Left ventricle myocardium inferior (tissue), 1 donor: ENCODE measurements at places on chromosomes 2 and 18. TPM values are rescaled to one million over a fixed set of nuclear protein-coding genes. Genes with fewer than 3 reads are reported as not detected.

GRCh38 chr2:110126906-110127305, 11.3 kb upstream of the MALL start:
- no peaks in the 10 kb centered on the region for H3K4me1 ChIP-seq
- H3K4me3 ChIP-seq = no peak overlapping the region
- no peak for DNase-seq
- H3K27me3 ChIP-seq = no peaks in the 10 kb centered on the region

DNA sequence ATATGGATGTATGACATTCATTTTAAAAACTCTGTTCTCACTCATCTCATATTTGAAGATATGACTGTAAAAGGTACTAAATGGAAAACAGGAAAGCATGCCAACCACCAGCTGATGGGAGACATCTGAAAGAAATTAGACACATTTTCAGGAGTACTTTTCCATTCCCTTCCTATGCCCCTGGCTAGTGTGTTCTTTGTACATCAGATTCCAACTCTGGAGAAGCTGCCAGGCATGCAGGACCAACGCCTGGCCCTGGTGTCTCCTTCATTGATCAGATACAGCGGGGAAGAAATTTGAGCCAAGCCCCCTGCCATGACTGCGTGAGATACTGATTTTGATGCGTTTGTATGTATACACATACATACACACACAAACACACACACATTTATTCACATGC, 599.0 kb upstream of the SYT4 start:
- no peaks in the 10 kb centered on the region for H3K4me1 ChIP-seq
- no peak overlapping the region for H3K4me3 ChIP-seq
- no peaks in the 10 kb centered on the region for H3K27me3 ChIP-seq
- no peaks in the 10 kb centered on the region for H3K36me3 ChIP-seq
- no peak overlapping the region for H3K27ac ChIP-seq

GRCh38 chr2:68185541-68186164, 28.0 kb downstream of the PNO1 start:
- no peak overlapping the region for H3K4me3 ChIP-seq
- no peak overlapping the region for H3K27ac ChIP-seq
- peaks cover 6% of the 10 kb centered on the region for H3K4me1 ChIP-seq
- no peaks in the 10 kb centered on the region for H3K27me3 ChIP-seq
- DNase-seq = no peak

DNA sequence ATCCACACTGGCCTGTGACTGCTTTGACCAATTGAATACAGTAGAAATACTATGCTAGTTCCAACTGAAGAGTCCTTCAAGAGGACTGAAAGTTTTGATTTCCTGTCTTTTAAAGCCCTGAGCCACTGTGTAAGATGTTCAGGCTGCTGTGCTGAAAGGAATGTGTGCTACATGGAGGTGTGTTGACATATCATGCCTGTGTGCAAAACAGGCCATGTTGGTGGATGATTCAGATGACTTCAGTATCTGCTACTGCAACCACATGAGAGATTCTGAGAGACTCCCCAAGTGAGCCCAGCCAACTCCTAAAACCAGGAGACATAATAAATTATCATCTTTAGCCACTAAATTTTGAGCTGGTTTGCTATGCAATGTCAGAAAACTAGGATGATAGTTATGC, 662.9 kb downstream of the ZEB2 start:
- no peaks in the 10 kb centered on the region for H3K36me3 ChIP-seq
- no peak overlapping the region for H3K27ac ChIP-seq
- no peaks in the 10 kb centered on the region for H3K4me1 ChIP-seq
- no peaks in the 10 kb centered on the region for H3K27me3 ChIP-seq

DNA sequence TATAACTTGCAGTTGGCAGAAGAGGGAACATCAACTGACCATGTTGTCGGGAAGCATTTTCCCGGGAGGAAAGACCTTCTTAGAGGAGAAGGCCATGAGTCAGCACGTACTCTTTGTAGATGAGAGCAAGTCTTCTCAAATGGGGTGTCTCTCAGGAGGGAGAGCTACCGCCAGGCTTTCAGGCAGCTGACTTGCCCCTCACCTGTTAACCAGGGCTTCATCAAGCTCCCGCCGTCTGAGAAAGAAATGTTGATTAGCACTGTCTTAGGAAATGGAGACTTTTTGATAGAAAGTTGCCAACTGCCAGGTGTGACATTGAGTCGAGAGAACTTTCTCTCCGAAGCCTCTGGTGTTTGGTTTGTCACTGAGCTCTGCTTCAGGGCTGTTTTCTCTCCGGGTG, 196.1 kb downstream of the ZNF407 start:
- peaks cover 25% of the 10 kb centered on the region for H3K4me1 ChIP-seq
- H3K27me3 ChIP-seq = no peaks in the 10 kb centered on the region
- no peak for DNase-seq
- no peak overlapping the region for H3K4me3 ChIP-seq
- no peak overlapping the region for H3K27ac ChIP-seq

DNA sequence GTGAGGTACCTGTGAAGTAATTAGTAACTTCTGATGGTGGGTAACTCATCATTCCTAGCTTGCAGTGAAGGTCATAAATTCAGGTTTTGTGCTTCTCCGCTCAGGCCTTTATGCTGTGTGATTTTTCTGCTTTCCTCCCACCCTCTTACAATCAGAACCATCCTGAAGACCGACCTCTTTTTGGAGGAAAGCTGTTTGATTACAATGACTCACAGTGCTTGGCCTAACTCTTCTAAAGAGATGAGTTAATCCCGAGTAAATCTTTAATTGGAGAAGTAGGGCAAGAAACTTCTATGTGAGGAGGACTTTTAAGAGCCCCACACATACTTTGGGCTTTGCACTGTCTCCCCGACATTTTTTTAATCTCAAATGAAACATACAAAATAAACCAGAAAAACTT, 53.1 kb downstream of the TTC27 start:
- no peaks in the 10 kb centered on the region for H3K27me3 ChIP-seq
- no peak overlapping the region for H3K4me3 ChIP-seq
- peaks cover 45% of the 10 kb centered on the region for H3K36me3 ChIP-seq
- no peak for DNase-seq
- peaks cover 11% of the 10 kb centered on the region for H3K4me1 ChIP-seq

DNA sequence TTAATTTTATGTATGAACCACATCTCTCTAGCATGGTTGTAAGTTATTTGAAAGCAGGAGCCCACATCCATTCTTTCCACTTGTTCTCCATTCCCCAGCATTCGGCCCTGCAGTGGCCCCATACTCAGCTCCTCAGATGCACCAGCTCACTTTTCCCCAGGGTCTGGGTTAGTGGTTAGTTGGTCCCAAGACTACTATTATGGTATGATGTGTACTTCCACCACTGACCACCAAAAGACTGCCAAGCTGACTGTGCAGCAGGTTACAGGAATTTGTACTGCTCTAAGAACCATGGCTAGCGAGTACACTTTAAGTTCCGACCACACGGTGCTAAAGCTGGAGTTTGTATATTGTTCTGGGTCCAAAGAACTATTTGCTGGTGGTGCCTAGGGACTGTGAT, 413.6 kb upstream of the TCF4 start:
- H3K36me3 ChIP-seq = no peaks in the 10 kb centered on the region
- H3K4me1 ChIP-seq = peaks cover 22% of the 10 kb centered on the region
- no peak overlapping the region for H3K4me3 ChIP-seq
- no peaks in the 10 kb centered on the region for H3K27me3 ChIP-seq

GRCh38 chr2:138503087-138503442, 1.5 kb downstream of the SPOPL start:
- H3K27me3 ChIP-seq = no peaks in the 10 kb centered on the region
- no peak for DNase-seq
- H3K4me3 ChIP-seq = peak overlapping the region; percentile 96
- H3K4me1 ChIP-seq = peaks cover 74% of the 10 kb centered on the region

DNA sequence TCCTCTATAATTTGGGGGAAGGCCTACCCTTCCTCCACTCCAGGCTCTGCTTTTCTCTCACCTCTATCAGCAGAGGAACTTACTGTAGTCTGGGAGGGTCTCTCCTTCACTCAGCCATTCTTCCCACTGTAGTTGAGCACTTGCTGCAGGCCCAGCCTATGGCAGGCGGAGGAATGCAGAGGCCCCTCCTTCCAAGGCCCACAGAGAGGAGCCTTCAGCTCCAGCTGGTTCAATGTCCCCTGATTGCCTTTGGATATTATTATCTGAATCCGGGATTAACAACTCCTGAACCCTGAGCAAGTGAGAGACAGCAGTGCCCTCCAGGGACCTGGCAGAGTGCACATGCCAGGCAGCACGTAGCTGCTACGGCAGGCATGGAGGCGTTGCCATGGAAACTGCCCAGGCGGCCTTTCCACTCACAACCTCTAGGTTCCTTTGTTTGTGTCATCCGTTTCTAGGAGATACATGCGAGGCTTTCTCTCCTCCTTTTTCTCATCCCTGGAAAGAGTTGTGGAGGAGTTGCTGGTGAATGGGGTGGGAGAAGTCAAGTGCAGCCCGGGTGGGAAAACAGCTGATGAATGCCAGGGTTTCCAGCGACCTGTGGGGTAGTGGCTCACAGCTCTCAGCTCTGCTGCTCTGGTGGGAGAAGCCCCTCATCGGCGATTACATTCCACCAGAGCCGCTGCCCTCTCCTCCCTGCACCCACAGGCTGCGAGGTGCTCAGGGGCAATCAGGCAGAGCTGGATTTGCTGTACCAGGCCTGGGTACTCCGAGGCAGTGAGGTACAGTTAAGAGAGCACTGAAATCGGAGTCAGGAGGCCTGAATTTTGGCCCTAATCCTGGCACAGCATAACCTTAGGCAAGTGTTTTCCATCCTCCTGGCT, 55.3 kb upstream of the HK2 start:
- no peaks in the 10 kb centered on the region for H3K4me1 ChIP-seq
- no peak for DNase-seq

GRCh38 chr2:25000036-25000435, 28.3 kb upstream of the DNAJC27 start:
- H3K4me1 ChIP-seq = peaks cover 13% of the 10 kb centered on the region
- no peaks in the 10 kb centered on the region for H3K27me3 ChIP-seq
- H3K4me3 ChIP-seq = no peak overlapping the region
- H3K36me3 ChIP-seq = no peaks in the 10 kb centered on the region

- H3K4me3 ChIP-seq = no peak overlapping the region
- no peaks in the 10 kb centered on the region for H3K36me3 ChIP-seq
- DNase-seq = no peak
- H3K4me1 ChIP-seq = peaks cover 14% of the 10 kb centered on the region
- H3K27ac ChIP-seq = no peak overlapping the region
- no peaks in the 10 kb centered on the region for H3K27me3 ChIP-seq
Measured at GRCh38 chr2:59734743-59735142, 818.7 kb downstream of the BCL11A start.

GRCh38 chr18:70232261-70232660, 26.8 kb upstream of the RTTN start:
- H3K27ac ChIP-seq = no peak overlapping the region
- no peaks in the 10 kb centered on the region for H3K27me3 ChIP-seq
- DNase-seq = no peak
- H3K36me3 ChIP-seq = peaks cover 5% of the 10 kb centered on the region

DNA sequence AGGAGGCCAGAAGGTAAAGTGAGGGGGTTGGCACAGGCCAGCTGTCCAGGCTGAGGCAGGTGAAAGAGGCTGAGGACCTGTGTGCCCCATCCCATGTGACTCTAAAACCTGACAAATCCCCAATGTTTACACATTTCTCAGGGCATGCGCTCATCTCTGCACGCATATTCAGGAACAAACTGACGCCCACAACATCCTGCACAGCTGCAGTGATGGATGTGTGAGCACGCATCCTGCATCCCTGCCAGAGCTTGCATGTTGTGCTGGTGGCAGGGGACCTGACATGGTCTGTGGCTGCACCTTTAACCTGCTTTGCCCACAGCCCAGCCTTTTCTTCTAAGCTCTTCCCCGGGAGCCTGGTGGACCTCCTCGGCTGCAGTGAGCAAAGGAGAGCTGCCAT, 83.1 kb downstream of the FBXO15 start:
- no peak overlapping the region for H3K4me3 ChIP-seq
- H3K36me3 ChIP-seq = no peaks in the 10 kb centered on the region
- no peak overlapping the region for H3K27ac ChIP-seq
- DNase-seq = no peak
- H3K4me1 ChIP-seq = no peaks in the 10 kb centered on the region

DNA sequence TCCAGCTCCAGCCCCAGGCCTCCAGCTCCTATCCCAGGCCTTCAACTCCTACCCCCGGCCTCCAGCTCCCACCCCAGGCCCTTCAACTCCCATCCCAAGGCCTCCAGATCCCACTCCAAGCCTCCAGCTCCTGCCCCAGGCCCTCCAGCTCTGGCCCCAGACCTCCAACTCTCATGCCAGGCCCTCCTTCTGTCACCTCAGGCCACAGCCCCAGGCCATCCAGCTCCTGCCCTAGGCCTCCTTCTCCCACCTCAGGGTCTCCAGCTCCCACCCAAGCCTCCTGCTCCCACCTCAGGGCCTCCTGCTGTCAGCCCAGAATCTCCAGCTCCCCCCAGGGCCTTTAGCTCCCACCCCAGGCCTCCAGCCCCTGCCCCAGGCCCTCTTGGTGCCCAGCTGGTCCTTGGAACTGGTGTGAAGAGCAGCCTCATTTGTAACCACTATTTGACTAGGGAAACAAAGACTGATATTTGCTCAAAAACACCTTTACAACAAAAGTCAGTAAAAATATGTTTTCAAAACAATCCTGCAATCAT, 67.8 kb upstream of the SALL3 start:
- H3K4me3 ChIP-seq = no peak overlapping the region
- H3K27me3 ChIP-seq = peaks cover 41% of the 10 kb centered on the region
- no peak for DNase-seq
- H3K36me3 ChIP-seq = no peaks in the 10 kb centered on the region
- no peak overlapping the region for H3K27ac ChIP-seq
- no peaks in the 10 kb centered on the region for H3K4me1 ChIP-seq

DNA sequence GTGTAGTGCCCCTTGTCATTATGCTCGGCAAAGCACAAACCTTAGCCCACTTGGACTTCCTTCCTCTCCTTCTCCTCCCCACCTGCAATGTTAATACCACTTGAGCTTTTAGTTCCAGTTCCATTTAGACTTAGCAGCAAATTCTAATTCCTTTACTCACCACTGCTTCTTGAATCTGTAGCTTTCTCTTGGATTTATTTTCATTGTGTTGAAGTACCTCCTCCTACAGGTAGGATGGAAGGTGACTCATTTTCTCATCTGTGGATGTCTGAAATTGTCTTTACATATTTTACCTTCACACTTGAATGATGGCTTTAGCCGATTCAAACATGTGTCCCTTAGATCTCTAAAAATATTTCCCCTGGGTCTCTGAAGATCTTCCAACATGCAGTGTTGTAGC, 32.8 kb upstream of the BIN1 start:
- H3K4me1 ChIP-seq = peaks cover 13% of the 10 kb centered on the region
- peaks cover 46% of the 10 kb centered on the region for H3K27me3 ChIP-seq
- H3K36me3 ChIP-seq = no peaks in the 10 kb centered on the region
- no peak overlapping the region for H3K27ac ChIP-seq
- no peak for DNase-seq

DNA sequence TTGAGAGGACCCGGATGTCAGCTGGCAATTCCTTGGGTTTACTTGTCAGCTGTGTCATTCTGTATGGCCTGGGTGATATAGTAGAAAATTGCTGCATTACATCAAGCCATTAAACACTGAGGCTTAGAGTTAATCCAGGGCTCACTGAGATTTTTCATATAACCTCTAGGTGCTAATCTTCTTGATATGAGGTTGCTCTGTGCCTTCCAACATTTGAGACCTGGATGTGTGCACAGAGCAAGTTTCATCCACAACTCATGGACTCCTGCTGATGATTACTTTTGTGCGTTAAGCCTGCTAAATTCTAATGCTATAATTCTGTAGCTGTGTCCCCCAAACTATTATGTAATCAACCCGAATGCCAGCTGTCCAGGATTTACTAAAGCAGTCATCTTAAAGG, 178.4 kb upstream of the CDH20 start:
- DNase-seq = no peak
- no peaks in the 10 kb centered on the region for H3K27me3 ChIP-seq
- no peak overlapping the region for H3K27ac ChIP-seq
- H3K4me1 ChIP-seq = no peaks in the 10 kb centered on the region
- H3K4me3 ChIP-seq = no peak overlapping the region

The MYO7B gene
- total RNA-seq = 0.44 TPM

The PSMA8 gene
- total RNA-seq = not detected

The SAP130 gene
- total RNA-seq = 14.2 TPM

The EML6 gene
- 0.77 TPM for total RNA-seq

The SYT4 gene
- total RNA-seq = not detected

The CCDC178 gene
- 0.27 TPM for total RNA-seq

The LRRTM4 gene
- 0.55 TPM for total RNA-seq

The IAH1 gene
- total RNA-seq = 82.9 TPM
